ENCODE measurements at places on chromosomes 1 and 21.
A peak's percentile ranks its signal among the peaks of the same experiment; 100 is the strongest.

DNA sequence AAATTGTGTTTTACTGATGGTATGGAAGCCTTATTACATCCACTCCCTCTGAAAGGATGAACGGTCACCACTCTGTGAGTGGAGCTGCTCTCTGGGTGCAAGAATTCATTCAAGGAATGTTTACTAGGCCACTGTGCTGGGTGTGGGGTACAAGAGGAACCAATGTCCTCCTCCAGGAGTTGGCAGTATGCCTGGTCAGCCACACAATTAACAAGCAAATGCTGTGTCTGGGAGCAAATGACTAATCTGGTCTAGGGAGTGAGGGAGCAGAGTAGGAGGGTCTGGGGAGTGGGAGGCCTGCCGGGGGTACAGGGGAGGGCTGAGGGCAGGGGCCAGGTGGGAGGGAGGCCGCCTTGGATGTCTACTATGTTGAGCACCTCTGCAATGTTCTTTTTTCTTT, 27.2 kb upstream of the TDRD10 start:
- DNase-seq, result no peak

DNA sequence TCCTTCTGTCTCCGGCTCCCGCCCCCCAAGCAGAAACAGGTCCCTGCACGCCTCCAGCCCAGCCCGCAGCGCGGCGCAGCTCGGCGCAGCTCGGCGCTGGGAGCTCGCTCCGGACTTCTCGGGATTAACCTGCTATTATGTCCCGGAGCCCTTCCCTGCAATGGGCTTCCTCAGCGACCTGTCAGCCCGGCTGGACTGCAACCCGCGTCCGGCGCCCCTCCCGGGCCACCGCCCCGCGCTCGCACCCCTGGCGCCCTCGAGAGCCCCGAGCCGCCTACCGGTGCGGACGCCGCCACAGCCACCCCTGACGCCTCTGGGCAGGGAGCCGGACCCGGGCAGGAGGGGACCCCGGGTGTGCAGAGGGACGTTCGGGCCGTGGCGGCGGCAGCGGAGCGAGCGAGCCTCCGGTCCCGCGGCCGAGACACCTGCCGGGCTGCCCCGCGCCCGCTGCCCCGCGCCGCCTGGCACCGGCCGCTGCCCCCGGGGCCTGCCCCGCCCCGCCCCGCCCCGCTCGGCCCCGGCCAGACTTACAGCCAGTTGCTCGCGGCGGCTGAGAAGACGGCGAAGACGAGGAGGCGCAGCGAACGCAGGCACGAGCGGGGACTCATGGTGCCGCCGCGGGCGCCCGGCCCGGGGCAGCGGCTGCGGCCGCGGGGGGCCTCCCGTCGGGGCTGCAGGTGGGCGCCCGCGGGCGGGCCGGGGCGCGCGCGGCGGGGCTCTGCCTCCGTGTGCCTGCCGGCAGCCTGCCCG, 407 bp downstream of the WNT4 start:
- DNase-seq, result no peak

DNA sequence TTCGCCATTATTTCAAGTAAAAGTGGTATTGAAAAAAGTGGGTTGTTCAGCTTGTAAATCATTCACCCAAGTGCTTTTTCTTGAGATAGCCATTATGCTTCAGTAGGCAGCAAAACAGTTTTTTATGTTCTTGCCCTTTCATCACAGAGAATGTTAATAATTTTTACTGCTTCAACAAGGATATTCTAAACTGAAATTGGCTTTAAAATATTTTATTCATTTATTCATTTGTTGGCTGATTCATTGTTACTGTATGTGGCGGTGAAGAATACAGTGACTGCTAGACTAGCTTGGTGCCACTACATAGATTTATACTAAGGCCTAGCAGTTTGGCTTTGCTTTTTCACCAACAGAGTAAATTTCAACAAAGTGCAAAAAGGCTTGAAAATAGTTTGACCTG, 121.5 kb downstream of the OLFML2B start:
- DNase-seq, result no peak

GRCh38 chr1:160607011-160607671, 27.8 kb upstream of the CD84 start:
- DNase-seq, result peak; percentile 68

DNA sequence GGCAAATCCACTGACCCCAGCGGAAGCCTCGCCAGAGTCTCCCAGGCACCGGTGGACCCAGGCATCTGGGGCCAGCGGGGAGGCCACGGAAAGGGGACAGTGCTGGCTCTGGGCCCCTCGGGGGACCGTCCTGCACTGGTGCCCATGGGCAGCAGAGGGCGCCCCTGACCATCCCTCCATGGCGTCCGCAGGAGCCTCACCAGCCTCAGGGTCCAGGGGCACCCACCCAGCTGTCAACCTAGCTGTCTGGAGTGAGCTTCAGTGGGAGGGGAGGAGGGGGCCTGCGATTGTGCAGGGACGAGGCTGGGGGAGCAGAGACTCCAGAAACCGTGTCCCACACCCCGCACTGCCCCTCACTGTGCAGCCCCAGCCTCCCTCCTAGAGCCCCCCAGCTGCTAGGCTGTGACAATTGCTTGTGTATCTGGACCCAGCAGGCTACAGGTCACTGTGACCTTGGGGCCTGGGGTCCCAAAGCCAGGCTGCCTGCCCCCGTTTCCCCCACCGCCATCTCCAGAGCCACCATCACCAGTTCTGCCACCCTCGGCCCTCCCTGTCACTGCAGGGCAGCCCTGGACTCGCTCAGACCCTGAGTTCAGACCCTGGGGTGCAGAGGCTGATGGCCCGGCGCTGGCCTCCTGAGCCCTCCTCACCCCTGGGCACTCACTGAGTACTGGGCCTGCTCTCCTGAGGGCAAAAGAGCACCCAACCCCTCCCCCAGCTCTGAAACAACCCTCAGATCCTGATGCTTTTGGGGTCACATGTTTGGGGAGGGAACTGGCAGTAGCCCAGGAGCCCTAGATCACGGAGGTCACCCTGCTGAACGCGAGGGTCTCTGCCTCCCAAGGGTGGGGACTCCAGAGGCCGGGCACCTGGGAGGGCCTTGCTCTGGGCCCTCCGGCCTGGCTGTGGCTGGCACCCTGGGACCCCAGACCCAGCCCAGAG, 10.6 kb upstream of the COL6A1 start:
- peak; percentile 43 for DNase-seq

- no peak for DNase-seq
Observed at GRCh38 chr1:172480431-172480830, 36.6 kb upstream of the PIGC start.

Measured in stimulated activated CD4-positive, alpha-beta T cell treated with anti-CD3 and anti-CD28 coated beads, Interleukin-1b, Interleukin-23, amount 100 ng/mL, for 48 hours (primary cell).